Stimulated activated CD4-positive, alpha-beta T cell treated with anti-CD3 and anti-CD28 coated beads, Interleukin-12 subunit alpha, Interleukin-12 subunit beta, amount 100 ng/mL, for 24 hours (primary cell): ENCODE measurements at places on chromosomes 11 and 22.

DNA sequence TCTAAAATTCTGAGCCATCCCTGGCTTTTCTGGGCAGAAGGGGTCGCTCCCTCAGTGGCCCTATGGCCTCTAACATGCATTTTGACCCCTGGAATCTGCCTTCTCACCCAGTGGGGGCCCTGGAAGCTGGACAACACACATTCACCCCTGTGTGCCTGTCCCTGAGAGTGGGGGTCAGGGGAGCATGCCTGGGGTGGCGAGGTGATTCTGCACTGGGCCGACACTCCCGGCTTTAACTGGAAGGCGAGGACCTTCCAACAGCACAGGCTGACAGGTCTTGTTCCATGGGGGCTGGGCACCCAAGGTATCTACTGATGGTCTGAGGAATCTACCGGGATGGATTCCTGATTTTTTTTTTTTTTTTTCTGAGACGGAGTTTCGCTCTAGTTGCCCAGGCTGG, 10.7 kb downstream of the PPM1F start:
- DNase-seq: no peak

DNA sequence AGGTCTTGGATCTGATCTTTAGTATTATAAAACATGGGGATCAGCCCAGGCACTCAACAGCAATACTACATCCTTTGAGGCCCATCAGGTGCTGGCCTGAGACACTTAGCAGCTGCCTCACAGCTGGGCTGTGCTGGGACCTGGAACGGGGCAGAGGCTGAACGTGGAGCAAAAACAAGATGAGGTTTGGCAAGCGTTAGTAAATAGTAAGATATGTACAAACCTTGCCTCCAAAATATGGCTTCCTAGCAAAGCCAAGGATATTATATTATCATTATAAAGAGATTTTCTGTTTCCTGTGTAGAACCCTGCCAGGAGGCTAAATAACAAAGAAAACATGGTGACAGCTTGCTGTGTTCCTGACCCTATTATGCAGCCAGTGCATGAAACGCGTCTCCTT, 60.0 kb upstream of the SPON1 start:
- DNase-seq: no peak

DNA sequence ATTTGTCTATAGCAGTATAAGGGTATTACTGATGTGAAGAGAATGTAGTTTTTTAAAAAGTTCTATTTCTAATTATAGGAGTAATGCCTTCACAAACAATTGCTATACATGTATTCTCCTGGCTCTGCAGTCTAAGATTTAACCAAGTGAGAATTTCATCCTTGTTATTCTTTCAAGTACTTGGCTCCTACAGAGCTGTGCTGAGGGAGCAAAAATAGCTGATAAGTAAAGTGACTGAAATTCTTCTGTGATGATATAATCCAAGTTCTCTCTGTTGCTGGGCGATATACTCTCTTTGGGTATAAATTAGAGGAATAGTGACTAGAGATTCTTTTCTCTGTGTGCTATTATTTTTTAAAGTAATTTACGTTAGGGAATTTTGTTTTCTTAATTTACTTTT, 68.0 kb downstream of the PGR start:
- no peak for DNase-seq

DNA sequence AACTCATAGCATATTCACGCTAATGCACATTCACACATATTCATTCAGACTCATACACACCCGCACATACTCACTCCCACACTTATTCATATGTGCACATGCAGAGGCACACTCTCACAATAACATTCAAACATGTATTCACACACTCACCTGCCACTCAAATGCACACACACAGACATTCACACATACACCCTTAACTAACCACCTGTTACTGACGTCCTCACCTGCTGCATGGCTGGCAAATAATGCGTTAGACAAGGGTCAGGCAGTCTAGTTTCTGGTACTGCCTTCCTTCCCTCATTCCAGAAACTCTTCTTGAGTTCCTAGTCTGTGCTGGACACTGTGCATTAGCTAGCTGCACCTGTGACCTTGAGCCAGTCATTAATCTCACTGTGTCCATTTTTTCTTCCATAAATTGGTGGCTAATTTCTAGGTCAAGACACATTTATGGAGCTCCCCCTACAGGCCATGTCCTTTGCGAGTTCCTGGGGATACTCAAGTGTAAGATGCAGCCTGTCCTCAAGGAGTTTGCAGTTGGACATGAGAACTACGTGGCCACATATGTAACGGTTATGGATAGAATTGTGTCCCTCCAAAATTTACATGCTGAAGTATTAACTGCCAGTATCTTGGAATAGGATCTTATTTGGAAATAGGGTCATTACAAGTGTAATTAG, 34.5 kb upstream of the SEZ6L start:
- no peak for DNase-seq

DNA sequence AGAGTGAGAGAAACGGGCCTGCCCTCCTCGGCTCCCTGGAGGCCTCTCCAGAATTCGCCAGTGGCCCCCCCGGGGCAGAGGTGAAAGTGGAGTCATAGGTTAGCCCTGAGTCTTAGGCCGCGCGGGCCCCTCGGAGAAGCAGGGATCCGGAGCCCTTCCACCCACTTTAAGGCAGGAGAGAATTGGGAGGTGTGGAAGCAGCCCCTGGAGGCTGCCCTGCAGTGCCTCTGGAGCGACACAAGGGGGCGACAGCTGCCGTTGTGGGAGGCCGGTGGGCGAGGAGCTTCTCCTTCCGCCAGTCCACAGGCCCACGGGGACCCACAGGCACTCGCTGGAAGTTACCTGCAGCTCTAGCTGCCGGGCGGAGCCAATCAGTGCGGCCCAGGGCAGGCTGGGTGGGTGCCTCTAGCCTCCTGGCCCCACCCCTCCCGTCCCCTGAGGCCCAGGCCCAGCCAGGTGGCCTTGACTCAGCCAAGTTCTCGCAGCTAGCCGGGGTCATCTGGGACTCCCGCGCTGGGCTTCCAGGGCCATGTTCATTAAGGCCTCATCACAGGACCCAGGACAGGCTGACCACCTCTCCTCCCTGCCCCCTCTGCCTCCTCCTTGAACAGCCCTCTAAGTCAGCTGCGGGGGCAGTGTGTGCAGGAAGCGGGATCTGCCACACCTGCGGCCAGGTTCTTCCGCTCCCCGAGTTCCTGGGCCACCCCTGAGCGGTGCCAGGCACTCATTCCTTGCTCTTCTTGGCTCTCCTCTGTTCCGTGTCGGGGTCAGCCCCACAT, 5.0 kb downstream of the DGKZ start:
- peak; percentile 61 for DNase-seq

DNA sequence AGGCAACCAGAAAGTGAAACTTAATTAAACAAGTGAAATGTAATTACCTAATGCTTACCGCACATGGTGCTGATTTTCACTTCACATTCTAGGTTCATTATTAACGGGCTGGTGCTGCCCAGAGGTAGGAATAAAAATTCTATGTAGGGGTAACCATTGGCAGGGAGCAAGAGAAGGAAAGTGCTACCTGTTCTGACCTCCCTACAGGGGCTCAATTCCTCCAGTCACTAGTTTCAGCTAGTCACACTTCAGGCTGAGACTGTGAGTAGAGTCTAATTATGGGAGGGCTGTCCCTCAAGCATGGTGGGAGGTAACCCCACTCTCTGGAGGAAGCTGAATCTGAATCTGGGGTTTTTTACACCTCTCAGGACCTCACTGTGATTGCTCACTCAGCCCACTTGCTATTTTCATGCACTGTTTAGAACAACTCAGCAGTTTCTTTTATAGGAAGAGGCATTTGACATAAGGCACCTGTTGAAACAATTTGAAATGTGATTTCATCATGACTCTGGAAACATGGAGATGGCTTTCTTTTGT, 75.4 kb downstream of the MAML2 start:
- DNase-seq: no peak

DNA sequence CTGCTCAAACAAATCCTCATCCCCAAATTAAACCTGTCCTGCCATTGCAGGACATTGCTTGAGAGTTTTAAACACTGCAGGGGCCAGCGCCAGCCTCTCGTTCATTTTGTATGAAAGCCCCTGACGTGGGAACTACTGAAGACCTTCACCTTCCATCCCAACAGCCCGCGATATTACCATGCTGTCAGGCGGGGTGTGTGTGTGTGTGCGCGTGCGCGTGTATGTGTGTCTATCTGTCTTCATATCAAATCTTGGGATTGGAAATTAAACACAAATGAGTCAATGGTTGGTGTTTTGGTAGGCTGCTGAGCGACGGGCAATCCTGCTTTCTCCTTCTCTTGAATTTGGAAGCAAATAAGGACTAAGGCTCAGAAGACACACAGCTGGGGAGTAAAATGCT, 776.9 kb downstream of the TBC1D22A start:
- DNase-seq: no peak

GRCh38 chr11:57597461-57597915, at the start of gene SERPING1:
Gene SERPING1 (plus strand): TSS chr11:57597685. CDS start chr11:57598271, 586 bp downstream.
- DNase-seq: no peak

GRCh38 chr11:47328449-47329390, 23.8 kb downstream of the MYBPC3 start:
- no peak for DNase-seq

- no peak for DNase-seq
Measured at GRCh38 chr11:61904539-61905048, 12.8 kb downstream of the RAB3IL1 start.

DNA sequence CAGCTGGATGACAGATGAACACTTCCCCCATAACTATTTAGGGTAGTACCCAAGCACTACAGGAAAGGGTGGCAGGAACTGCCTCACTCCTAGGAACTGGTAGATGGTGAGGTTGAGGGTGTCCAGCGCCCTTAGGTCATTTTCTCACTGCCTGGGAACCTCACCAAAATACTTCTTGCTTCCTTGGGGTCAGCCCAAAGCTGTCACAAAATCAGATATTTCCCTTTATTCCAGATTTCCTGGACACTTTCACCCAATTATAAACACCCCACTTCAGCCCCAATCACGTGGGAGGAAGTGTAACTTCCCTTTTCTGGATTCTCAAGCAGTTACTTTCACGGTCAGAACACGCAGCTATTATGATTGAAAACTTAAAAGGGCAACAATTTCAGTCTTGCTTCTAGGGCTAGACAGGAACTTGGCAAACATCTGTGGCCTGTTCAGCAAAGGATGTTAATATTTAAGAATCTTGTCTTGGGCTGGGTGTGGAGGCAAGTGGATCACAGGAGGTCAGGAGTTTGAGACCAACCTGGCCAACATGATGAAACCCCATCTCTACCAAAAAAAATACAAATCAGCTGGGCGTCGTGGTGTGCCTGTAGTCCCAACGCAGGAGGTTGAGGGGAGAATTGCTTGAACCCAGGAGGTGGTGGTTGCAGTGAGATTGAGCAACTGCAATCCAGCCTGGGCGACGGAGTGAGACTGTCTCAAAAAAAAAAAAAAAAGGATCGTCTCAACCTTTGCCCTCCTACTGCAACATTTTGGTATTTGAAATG, 4.0 kb downstream of the FTH1 start:
- no peak for DNase-seq

- no peak for DNase-seq
Measured at GRCh38 chr11:128498721-128499245, 88.6 kb downstream of the ETS1 start.

GRCh38 chr11:65780770-65781151, at the start of gene AP5B1:
Gene AP5B1 (minus strand): TSS chr11:65780976. CDS start chr11:65780591, 385 bp downstream.
- peak; percentile 51 for DNase-seq

DNA sequence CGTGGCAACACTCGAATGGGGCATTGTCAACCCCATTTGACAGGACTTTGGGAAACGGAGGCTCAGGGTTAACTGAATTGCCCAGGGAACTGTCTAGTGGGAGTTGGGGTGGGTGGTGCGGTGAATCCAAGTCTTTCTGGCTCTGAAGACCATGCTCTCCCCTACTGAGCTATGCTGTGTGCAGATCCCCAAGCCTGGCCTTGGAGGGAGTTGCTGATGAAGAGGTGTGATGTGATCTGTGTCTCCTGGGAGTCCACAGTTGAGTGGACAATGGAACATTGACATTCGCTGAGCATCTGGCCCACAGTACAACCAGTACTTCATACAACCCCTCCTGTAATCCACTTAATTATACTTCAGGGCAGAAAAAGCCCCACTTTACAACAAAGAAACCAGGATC, 172.2 kb downstream of the ST3GAL4 start:
- no peak for DNase-seq
